ENCODE measurements at places on chromosomes 6 and 20.

- DNase-seq = peak; percentile 46
These were observed 199.2 kb downstream of the MAFB start for GRCh38 chr20:40489886-40490285.

DNA sequence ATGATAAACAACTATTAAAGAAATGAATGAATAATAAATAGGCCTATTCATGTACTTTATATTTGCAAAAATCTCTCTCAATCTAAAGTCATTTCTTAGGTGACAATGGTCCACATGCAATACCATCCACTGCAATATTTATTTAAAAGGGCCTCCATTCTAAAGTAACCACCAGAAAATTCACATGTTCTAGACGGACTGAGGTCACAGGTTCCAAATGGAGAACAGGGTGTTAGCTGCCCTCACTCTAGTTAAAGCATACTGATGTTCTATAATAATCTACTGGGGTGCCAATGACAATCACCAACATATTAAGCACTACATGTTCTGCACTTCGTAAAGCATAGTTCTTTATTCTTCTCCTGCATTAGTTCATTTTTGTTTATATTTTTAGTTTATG lies 1.2 kb downstream of the HBS1L start:
- DNase-seq = no peak

DNA sequence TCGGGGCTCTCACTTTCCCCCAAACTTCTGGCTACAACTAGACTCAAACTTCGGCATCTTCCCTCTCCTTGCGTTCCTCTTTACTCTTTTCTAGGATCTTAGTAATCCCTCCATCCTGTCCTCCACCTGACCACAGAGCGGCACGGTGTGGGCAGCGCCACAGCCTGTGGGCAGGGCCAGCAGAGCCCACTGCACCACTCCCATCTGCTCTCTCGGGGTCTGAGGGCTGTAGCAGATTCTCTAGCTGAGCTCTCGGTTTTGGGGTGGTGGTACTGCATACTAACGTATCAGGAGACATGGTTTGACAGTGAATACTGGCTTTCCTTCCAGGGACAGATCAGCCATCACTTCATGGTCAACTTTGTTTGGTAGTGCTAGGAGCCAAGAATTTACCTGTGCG lies 57.4 kb downstream of the EZR start:
- DNase-seq = no peak

DNA sequence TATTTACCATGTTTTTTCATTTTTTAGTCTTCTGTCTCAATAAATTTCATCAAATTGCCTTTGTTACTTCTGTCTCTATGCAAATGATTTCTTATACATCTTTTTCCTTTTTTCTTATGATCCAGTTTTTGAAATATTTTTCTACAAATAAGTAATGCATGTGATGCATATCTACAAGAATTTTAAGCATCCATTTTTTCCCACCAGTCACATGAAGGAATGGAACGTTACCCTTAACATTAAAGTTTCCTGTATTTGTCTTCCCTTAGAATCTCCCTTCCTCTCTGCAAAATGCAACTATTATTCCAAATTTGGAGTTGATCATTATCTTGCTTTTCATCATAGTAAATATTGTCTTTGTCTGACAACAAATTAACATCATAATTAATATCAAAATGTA lies 35.5 kb downstream of the PSMB9 start:
- no peak for DNase-seq

GRCh38 chr6:139708337-139709199 lies 334.1 kb upstream of the CITED2 start:
- DNase-seq = peak; percentile 94

DNA sequence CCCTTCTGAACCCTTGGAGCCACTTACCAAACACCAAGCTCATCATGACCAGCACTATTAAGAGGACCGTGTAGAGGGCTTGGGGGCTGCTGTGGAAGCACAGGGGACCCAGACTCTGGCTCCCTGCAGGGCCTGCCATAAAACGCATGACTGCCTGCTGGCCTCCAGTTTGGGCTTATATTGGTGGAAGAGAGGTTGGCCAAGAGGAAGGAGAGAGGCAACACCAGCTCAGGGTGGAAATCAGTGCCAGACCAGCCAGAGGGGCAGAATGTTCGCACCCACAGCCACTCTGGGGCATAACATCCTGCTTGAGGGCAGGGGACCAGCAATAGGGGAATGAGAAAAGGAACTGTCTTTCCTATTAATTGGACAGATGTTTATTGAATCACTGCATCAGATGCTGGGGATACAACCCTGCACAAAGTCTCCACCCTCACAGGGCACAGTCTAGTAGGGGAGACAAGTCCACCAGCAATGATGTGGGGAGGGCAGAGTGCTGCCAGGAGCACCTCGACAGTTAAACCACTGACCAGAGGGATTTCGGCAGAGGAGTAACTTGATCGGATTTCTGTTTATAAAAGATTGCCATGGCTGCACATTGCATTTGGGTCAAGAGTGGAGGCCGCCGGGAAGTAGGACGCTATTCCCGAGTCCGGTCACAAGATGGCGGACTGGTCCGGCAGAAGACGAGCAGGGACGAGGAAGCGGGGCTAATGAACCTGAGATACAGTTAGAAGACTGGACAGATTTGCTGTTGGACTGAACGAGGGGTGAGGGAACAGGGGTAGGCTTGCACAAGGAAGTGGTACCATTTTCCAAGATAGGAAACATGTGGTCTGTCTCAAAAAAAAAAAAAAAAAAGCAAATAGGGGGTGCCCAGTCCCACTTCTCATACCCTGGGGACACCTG lies at the start of gene LY6G5C:
Gene LY6G5C (minus strand): TSS at position 842 of the 909 bp plus-strand sequence. CDS start 694 bp downstream, at position 148.
- DNase-seq = peak; percentile 77

Measured in astrocyte (in vitro differentiated cells and primary cell).